ENCODE measurements at places on chromosomes 5 and 9. TPM values are rescaled to one million over a fixed set of nuclear protein-coding genes. Genes with fewer than 3 reads are reported as not detected.

IFNK gene
- not detected for total RNA-seq

RASGEF1C gene
- total RNA-seq: 1.9 TPM

SPINK13 gene
- total RNA-seq: not detected

SPATA31E1 gene
- total RNA-seq: not detected

FBXO4 gene
- total RNA-seq: 12.3 TPM

OMD gene
- 23.9 TPM for total RNA-seq

Measured in sigmoid colon (tissue), 7 donors.